ENCODE measurements at places on chromosomes 6 and 20. TPM values are rescaled to one million over a fixed set of nuclear protein-coding genes. Genes with fewer than 3 reads are reported as not detected.

GRCh38 chr6:170130771-170131241, 160.1 kb downstream of the DLL1 start:
- peaks cover 25% of the 10 kb centered on the region for H3K4me1 ChIP-seq
- H3K36me3 ChIP-seq, result no peaks in the 10 kb centered on the region
- DNase-seq, result no peak
- no peak overlapping the region for H3K27ac ChIP-seq
- no peak overlapping the region for H3K4me3 ChIP-seq

GRCh38 chr20:33947709-33948295, 45.9 kb upstream of the RALY start:
- no peaks in the 10 kb centered on the region for H3K27me3 ChIP-seq
- no peaks in the 10 kb centered on the region for H3K36me3 ChIP-seq
- no peak for DNase-seq
- no peak overlapping the region for H3K4me3 ChIP-seq
- no peaks in the 10 kb centered on the region for H3K4me1 ChIP-seq

The CDK5RAP1 gene
- 17.4 TPM for total RNA-seq

The RSPO3 gene
- 6.8 TPM for total RNA-seq

DNA sequence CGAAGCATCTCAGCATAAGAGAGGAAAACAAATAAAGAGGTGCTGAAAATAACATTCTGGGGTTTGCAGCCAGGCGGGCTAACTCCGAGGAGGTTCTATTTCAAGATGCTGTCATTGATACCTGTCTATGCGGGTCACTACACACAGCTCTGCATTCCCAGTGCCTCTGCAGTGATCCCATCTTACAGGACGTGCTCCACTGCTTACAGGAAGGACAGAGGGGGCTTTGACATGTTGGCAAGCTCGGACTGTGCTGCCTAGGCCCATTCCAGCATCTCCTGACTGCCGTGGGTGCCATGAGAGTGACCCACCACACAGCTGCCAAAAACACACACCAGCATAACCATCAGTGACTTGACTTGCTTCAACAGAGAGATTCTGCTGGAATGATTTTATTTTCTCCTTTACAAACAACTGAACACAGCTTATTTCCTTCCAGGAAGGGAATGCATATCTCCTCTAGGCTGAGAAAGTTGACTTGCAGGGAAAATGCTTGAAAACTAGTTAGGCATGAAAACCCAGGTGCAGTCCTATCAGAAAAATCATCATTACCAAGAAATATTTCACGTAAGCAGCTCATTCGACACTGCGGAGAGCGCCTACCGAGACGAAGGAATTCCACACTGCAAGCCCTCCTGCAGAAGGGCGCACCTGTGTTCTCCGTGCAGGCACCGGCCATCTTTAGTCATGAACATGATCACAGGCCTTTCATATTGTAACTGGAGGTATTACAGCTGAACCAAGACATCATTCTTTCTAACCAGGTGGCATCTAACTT, 62.5 kb downstream of the RAMACL start:
- no peaks in the 10 kb centered on the region for H3K36me3 ChIP-seq
- H3K27ac ChIP-seq, result no peak overlapping the region
- no peak for DNase-seq
- H3K27me3 ChIP-seq, result no peaks in the 10 kb centered on the region

DNA sequence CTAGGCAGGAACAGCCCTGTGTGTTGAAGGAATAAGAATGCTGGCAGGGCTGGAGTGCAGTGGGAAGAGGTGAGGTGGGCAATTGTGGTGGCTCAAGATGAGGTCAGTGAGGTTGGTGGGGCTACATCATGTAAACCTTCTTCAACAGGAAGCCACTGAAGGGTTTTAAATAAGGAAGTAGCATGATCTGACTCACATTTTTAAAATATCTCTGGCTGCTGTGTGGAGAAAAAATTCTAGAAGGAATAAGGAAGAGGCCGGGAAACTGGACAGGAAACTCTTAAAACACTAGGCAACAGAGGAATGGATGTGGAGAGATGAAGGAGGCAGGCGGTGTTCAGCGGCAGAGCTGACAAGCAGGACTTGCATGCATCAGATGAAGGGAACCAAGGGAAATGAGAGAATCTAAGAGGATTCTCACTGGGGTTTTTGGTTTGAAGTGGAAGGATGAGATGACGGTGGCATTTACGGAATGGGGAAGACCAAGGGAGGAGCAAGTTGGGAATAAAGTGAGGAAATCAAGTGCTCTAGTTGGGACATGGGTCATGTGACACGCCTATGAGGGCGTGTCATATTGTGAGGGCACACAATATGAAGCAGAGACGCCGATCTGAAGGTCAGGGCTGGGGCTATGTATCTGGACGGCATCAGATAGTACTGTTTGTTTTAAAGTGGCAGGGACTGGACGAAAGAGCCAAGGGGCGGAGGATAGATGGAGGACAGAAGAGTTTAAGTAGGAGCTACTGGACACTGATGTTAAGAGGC, 18.2 kb downstream of the TMEM242 start:
- H3K36me3 ChIP-seq, result peaks cover under 1% of the 10 kb centered on the region
- H3K27ac ChIP-seq, result peak overlapping the region; percentile 70
- no peaks in the 10 kb centered on the region for H3K27me3 ChIP-seq

DNA sequence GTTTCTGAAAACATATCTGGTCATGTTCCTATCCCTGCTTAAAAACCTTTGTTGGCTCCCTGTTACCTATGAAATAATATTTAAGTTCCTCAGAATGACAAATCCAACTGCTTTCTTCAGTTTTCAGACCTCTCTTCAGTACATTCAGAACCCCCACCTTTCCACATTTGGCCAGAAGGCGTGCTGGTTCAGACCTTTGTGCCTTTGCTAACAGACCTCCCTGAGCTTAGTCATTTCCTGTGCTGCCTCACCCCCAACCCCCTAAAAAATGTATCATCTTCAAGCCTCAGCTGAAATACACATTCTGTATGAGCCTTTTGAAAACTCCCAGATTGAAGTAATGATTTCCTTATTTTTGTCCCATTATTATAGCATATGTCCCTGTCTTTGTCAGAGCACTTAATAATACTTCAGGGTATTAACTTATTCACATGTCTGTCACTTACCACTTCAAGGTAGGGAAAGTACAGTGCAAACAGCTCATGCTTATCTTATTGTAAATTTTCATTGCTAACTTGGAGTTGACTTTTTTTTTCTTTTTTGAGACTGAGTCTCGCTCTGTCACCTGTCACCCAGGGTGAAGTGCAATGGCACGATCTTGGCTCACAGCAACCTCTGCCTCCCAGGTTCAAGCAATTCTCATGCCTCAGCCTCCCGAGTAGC, 19.7 kb downstream of the FAM217A start:
- H3K4me1 ChIP-seq, result peaks cover 3% of the 10 kb centered on the region
- no peak for DNase-seq
- H3K27me3 ChIP-seq, result no peaks in the 10 kb centered on the region
- peaks cover 95% of the 10 kb centered on the region for H3K36me3 ChIP-seq

DNA sequence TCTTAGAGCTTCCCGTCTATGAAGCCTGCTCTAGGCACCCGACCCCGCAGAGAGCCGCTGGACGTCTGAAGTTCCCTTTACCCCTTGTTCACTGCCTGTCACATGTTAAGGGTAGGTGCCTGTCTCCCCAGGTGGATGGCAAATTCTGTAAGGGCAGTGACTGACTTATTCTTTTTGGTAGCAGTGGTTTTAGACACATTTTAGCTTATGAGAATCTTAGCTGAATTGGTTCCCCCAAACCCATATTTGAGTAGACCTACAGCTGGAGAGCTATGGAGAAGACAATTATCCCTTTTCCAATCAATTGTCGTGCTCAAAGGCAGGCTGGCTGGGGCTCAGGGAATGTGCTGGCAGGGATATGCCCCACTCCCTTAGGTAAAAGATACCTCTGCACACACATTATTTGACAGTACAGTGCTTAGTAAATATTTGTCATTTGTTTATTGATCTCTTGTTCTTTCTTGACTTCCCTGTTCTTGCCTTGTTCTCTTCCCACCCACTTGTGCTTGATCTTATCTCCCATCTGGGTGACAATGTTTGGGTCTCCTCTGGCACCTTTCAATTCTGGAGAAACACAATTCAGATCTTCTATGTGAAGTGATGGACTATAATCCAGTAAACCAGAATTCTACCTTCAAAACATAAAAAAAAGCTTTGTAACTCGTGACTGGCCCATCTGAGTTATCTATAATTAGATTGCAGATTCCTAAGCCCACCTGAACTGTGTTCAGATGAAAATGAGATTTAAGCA, 114.3 kb upstream of the SLC2A12 start:
- no peak overlapping the region for H3K27ac ChIP-seq
- H3K4me3 ChIP-seq, result no peak overlapping the region

DNA sequence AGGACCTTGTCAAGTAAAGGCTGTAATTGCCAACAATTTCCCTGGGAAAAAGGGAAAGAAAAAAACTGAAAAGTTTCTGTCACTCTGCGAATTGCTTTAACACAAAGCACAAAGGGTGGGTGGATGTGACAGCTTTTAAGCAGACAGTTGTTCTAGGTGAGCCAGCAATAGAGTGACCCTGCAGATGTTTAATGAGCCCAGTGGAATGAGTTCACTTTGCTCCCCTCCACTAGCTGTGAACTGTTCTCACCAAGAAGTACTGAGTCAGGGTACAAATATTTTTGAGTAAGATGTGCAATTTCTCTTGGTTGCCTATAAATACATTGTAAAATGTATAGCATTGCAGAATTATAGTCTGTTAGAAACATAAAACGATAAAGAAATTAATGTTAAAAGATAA, 26.2 kb upstream of the LRRC1 start:
- no peak overlapping the region for H3K4me3 ChIP-seq
- H3K4me1 ChIP-seq, result peaks cover 4% of the 10 kb centered on the region
- DNase-seq, result no peak
- no peaks in the 10 kb centered on the region for H3K36me3 ChIP-seq

DNA sequence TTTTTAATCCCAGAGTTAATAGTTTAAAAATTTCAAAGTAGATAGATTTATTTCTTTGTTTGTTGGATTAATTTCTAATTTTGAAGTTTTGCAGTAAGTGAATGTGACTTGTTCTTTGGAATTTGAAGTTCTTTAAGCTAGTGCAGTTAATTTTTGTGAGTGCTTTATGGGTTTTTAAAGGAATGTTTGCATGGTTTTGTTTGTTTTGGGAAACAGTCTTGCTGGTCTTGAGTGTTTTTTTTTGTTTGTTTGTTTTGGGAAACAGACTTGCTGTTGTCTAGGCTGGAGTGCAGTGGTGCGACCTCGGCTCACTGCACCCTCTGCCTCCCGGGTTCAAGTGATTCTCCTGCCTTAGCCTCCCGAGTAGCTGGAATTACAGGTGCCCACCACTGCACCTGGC, 9.5 kb downstream of the PANK2 start:
- H3K4me3 ChIP-seq, result no peak overlapping the region
- peaks cover 57% of the 10 kb centered on the region for H3K4me1 ChIP-seq
- H3K36me3 ChIP-seq, result no peaks in the 10 kb centered on the region
- DNase-seq, result no peak

The CTCFL gene
- not detected for total RNA-seq

The PRL gene
- total RNA-seq, result not detected

DNA sequence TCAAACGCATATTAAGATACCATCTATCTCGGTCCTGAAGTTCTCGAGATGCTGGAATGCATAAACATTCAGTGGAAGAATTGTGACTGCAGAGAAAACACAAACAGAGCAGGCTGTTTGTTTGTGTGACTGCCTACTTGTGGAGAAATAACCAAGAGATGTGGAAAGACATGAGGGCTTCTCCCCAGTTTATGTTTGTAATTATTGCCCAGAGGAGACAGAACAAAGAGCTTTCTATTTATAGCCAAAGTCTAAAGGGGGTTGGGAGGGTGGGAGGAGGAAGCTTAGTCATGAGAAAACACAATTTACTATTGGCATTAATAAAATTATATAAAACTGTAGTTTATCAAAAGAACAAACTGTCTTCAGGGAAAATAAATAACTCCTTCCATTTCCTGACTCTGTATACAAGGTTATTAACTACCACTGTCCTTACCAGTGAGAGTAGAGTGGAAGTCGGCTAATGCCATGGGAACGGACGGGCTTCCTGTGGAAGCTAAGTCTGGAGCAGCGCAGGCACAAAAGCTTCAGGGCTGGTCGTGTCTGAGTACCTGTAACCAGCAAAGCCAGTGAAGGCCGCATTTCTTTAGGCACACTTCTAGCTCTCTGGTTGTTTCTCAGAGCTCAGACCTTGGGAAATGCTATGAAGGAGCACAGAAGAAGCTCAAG, 200.2 kb upstream of the SUPT3H start:
- H3K36me3 ChIP-seq, result no peaks in the 10 kb centered on the region
- no peaks in the 10 kb centered on the region for H3K27me3 ChIP-seq
- no peak overlapping the region for H3K4me3 ChIP-seq
- peak overlapping the region; percentile 10 for H3K27ac ChIP-seq
- H3K4me1 ChIP-seq, result no peaks in the 10 kb centered on the region
- DNase-seq, result no peak

DNA sequence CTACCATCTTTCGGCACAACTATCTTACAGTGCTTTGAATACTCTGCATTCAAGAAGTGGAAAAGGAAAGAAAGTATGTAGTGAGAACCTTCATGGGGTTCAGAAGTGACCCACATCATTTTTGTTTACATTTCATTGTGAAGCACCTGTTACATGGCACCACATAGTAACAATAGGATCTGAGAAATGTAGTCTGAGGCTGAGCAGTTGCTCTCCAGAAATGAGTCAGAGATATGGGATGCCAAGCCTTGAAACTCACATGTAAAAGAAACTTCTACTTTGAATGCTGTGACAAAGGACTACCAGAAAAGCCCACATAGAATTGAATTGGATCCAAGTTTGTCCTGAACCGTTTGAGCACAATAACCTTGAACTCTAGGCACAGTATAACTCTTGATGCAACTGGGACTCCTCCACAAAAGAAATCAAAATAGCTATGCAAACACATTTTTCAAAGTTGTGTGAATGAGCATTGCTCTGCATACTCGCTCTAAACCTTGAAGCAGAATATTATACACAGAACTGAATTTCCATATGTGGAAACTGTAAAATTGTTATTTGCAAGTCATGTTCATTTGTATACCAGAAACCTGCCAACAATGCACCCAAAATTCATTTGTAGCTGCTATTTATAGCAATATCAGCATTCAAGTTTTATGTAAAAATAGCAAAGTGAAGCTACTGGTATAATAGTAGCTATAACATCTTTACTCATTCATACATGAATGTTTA, 400.9 kb upstream of the POU3F2 start:
- no peak overlapping the region for H3K4me3 ChIP-seq
- no peak for DNase-seq
- H3K4me1 ChIP-seq, result no peaks in the 10 kb centered on the region
- H3K27me3 ChIP-seq, result no peaks in the 10 kb centered on the region
- no peaks in the 10 kb centered on the region for H3K36me3 ChIP-seq

GRCh38 chr20:17959257-17959627, 9.4 kb downstream of the SNX5 start:
- DNase-seq, result no peak
- H3K36me3 ChIP-seq, result peaks cover 18% of the 10 kb centered on the region
- peak overlapping the region; percentile 65 for H3K27ac ChIP-seq
- no peak overlapping the region for H3K4me3 ChIP-seq

The RIMS1 gene
- total RNA-seq, result 2.6 TPM
